ENCODE measurements at places on chromosomes 11 and 22. TPM values are rescaled to one million over a fixed set of nuclear protein-coding genes. Genes with fewer than 3 reads are reported as not detected.
A peak's percentile ranks its signal among the peaks of the same experiment; 100 is the strongest.

The GTSE1 gene
- 1.6 TPM for total RNA-seq

The MGAT3 gene
- 1.1 TPM for total RNA-seq

The MRPL16 gene
- total RNA-seq: 80.2 TPM

The OR4D5 gene
- 0.27 TPM for total RNA-seq

The TRIM29 gene
- total RNA-seq: under 0.01 TPM

The HEPN1 gene
- total RNA-seq: not detected

The CWF19L2 gene
- total RNA-seq: 4.0 TPM

GRCh38 chr11:18495271-18495670, 31.5 kb downstream of the TSG101 start:
- DNase-seq: peak; percentile 66

DNA sequence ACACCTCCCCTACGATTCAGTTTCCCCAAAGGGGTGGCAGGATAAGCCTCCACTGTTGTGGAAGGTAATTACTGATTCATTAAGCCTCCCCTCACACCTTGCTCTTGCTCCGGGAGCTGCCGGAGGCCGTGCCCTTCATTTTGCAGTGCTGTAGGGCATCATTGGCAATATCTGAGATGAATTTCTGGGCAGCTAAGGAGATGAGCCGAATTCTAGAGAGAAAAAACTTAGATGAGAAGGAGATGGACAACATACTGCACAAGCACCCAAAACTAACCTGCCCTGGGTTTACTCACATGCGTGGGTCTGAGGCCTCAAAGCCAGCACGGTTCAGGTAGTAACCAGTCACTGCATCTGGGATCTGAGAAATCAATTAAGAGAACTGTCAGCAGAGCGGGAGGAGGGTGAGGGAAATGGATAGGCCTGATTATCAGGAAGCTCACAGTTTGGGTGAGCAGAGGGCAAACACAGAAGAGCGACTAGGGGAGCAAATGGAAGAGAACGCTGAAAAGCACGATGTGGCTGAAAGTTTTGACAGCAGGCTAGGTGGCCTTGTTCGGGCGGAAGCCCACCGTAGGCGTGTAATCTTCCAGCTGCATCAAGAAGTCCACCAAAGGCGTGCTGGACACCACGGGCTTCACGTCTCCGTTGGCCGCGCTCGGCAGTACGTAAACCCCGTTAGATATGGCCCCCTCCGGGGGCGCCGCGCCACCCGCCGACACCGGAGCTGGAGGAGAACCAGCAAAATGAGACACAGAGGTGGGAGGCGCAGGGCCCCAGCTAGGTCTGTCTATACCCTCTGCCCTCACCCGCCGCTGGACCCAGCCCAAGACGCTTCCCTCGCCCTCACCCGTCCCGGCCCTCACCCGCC, 689 bp downstream of the TAF10 start:
- DNase-seq: no peak

GRCh38 chr11:63543711-63544110, 7.1 kb downstream of the PLAAT4 start:
- no peak for DNase-seq

DNA sequence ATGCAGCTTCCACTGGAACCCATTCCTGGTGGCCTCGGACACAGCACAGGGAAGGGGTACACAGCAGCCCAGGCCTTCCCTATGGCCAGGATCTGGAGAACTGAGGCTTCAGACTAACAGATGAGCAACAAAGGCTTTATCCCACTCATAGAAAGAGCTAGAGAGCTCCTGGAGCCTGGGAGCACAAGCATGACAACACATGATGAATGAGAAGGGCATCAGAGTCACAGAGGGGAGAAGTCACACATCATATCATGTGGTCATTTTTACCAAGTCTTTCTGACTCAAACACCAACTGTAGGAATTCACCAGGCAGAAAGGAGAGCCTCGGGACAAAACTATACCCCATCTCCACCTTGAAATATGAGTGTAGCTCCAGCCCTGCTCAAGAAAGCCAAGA, 43.2 kb downstream of the NRXN2 start:
- DNase-seq: no peak

DNA sequence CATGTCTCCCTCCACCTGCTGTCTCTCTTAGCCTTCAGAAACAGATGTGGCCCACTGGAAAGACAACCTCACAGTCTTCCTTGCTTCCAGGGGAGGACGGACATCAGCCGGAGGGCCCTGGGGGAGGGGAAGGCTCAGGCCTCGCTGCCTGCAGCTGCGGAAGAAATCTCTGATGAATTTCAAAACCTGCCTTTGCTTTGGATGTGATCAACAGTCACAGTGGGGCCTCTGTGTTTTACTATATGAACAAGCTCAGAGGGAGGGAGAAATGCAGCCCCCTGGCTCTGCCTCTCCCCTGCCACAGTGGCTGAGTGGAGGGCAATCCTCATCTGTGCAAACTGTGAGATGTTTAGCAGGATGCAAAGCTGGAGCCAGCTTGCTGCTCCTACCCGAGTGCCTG, 282.8 kb downstream of the NTM start:
- no peak for DNase-seq

- DNase-seq: no peak
Observed at GRCh38 chr11:48005136-48005535, 24.8 kb downstream of the PTPRJ start.

- no peak for DNase-seq
Observed at GRCh38 chr11:21893565-21893867, 299.4 kb upstream of the ANO5 start.

DNA sequence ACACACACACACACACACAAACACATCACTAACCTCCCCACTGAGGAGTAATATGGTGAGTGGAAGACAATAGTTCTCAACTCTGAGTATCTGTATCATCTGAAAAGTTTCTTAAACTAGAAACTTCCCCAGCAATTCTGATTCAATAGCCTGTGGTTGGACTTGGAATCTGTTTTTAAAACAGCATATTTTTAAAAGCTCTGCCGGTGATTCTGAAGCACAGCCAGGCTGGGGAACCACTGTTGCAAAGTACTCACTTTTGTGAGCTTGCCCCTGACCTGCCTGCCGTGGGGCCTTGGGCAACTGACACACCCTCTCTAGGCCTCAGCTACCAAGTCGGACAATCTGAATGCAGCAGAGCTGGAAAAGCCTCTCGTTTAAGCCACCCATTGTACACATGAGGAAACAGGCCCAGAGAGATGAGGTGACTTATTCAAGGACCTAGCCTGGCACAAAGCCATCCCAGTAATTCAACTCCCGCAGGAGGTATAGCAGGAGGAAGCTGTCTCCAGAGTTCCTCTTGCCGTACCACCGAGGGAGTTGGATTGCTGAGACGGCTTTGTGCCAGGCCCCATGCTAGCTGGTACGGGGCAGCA, 8.9 kb downstream of the SLC15A3 start:
- DNase-seq: no peak

GRCh38 chr11:61429346-61429690, 457 bp downstream of the CPSF7 start:
- DNase-seq: peak; percentile 88

DNA sequence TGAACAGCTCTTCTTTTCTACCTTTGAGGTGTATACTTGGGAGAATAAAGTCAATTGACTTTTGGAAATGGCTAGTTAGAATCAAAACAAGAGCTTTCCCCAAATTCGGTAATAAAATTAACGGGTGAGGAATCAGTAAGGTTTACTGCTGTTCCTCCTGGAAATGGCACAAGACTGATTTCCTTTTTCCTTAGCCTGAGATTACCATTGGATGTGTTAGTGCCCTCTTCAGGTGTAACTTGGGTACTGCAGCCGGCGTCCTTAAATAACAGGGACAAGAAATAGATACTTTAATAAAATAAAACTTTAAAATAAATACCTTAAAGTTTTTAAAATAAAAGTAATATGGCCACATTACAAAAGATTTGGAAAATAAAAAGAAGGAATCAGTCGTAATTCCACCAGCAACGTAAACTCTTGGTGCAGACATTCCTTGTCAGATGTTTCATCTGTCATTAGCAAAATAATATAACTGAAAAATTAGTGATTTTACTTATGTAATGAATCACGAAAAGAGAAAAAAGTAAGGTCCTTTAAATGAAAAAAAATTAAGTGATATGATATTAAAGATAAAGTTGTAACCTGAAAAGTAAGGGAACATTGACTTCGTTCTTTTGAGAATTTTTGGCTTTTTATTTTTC, 29.7 kb downstream of the ZFTA start:
- peak; percentile 74 for DNase-seq

DNA sequence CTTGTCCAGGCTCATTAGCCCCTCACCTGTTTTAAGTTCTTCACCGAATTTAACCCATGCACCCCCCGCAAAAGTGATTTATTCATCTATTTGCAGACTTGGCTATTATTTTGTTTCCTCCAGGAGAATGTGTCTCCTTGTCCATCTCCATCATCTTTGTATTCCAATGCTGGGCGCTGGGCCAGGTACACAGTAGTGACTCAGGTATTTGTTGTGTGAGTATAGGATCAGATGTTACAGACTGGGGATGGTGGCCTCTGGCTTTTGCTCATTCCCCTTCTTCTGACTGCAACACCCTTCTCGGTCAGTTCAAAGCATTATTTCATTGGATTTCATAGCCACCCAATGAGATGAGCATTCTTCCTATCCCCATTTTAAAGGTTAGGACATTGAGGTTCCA, 408.2 kb downstream of the MN1 start:
- no peak for DNase-seq

DNA sequence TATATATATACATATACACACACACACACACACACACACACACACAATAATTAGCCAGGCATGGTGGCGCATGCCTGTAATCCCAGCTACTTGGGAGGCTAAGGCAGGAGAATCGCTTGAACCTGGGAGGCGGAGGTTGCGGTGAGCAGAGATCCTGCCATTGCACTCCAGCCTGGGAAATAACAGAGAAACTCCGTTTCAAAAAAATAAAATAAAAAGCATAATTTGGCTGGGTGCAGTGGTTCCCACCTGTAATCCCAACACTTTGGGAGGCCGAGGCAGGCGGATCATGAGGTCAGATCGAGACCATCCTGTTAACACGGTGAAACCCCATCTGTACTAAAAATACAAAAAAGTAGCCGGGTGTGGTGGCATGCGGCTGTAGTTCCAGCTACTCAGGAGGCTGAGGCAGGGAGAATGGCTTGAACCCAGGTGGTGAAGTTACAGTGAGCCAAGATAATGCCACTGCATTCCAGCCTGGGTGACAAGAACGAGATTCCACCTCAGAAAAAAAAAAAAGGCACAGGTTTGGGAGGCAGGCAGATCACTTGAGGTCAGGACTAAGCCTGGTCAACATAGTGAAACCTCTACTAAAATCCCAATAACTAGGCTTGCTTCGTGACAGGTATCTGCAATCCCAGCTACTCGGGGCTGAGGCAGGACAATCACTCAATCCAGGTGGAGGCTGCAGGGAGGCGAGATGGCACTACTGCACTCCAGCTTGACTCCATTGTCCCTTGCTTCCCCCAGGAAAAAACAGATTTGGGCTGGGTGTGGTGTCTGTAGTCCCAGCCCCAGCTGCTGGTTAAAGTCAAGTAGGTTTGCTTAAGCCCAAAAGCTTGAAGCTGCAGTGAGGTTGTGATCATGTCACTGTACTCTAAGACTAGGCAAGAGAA, 11.8 kb upstream of the WDR74 start:
- no peak for DNase-seq

DNA sequence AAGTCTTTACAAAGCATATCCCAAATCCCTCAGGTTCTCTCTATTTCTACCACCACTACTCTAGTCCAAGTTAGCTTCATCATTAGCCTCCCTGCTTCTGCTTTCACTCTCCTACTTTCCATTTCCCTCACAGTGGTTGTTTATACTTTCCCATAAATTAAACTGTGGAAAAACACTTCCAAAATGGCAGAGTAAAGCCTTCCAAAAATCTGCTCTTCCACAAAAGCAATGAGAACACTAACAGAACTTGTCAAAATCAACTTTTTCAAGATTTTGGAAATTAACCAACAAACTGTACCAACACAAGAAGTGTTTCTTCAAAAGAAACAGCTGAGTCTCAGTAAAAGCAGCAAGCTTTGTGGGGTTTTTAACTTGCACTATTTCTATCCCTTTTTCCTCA, 71.8 kb downstream of the TTC28 start:
- no peak for DNase-seq

DNA sequence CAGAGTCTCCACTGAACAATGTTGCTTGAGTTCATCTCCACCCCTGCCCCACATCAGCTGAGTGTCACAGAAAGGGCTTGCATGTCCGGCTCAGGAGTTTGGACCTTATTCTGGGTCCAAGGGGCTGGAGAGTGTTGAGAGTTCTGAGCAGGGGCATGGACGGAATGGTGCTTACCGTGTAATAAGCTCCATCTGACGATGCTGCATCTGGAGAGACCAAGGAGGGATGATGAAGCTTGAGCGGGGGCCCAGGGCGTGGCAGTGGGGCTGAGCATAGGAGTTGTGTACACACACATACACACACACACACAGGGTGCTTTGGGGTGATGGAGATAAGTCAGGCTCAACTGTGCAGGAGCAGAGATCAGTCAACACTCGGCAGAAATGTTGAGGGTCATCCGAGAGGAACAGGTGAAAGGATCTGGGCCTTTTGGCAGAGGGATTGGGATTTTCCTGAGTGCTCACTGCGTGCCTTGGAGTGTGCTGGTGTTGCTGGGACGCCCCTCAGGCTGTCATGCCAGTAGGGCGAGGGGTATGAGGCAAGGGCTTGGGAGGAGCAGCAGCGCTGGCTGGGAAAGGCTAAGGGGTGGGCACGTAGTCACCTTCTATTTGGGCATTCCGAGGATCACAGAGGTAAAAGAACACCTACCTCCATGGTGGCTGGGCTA, 2.3 kb downstream of the USP35 start:
- DNase-seq: no peak

GRCh38 chr11:104734998-104735397, 163.3 kb downstream of the CASP12 start:
- DNase-seq: no peak

GRCh38 chr22:38924347-38924952, 33.0 kb upstream of the APOBEC3A start:
- no peak for DNase-seq

- peak; percentile 62 for DNase-seq
Observed at GRCh38 chr11:119594639-119595249, 134.3 kb downstream of the NECTIN1 start.

DNA sequence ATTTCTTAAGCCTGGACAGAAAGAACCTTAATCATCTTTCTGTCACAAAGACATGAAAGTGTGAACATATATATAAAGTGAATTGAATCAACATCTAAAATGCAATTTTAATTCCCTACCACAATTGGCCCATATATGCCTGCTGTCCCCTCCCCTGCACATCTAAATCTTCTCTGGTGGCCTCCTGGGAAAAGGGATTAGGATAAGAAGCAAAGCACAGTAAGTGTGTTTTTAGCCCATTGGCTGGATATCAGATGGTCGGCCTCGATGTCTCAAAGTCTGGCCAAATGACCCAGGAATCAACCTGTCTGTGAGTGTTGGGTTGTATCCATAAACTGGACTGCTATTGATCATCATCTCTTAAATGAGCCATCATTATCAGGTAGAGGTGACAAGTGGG, 5.8 kb downstream of the MMP3 start:
- no peak for DNase-seq

- peak; percentile 14 for DNase-seq
Observed at GRCh38 chr11:33724644-33725035, 11.6 kb downstream of the CD59 start.

GRCh38 chr22:50606946-50607658, 6.5 kb downstream of the MAPK8IP2 start:
- no peak for DNase-seq
